AML-193 (cell line): ENCODE measurements at places on chromosomes 5 and 9.

DNA sequence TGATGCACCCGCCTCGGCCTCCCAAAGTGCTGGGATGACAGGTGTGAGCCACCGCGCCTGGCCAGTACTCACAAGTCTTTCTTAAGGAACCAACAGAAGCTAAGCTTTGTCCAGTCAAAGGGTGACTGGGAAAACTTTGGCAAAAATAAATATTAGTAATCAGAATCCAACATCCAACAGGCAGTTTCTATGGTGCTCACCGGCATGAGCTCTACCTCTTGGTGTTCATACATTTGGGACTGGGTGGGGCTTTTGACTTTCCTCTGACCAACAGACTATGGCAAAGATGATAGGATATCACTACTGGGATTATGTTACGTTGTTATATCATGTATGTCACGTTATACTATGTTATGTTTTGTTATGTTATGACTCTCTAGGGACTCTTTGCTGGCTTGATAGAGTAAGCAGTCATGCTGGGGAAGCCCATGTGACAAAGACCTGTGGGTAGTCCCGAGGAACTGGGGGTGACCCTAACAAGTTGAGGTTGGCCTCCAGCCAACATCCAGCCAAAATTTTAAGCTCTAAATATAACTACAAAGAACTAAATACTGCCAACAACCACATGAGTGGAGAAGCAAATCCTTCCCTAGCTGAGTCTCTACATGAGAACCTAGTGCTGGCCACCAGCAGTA is 6.0 kb downstream of the RASGEF1C start:
- DNase-seq, result no peak

DNA sequence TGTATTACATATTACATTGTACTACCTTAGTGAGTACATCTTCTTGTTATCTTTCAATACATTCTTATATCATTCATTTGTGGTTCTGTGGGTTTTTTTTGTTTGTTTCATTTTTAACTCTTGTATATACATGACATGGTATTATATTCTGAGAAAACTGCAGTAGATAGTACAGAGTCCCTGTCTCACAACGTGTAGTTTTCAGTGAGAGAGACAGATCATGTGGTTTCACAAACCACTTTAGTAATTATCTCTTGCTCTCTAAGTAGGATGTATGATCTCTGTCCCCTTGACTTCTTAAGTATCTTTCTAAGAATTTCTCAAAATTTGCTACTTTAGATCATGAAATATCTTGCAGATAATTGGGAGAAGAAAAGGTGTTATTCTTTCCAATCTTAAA is 745.9 kb upstream of the CDH9 start:
- DNase-seq, result no peak

- no peak for DNase-seq
These were observed 10.1 kb upstream of the SPATA24 start for GRCh38 chr5:139413963-139414362.

DNA sequence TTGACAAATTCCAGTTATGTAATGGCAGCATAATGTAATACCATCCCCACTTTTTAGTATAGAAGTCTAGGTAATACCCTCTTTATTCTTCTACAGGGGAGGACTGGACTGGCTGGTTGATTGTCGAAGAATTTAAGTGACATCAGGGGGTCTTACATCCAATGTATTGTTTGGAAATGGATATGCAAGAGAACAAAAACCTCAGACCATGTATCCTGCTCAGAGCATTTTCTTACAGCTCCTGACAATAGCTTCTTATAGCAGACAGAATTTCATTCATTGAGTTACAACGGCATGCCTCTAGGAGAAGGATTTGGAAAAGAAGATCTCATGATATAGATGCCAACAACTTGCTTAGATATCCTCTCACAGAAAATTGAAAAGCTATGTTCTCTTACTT is 2032.3 kb downstream of the EFNA5 start:
- no peak for DNase-seq

DNA sequence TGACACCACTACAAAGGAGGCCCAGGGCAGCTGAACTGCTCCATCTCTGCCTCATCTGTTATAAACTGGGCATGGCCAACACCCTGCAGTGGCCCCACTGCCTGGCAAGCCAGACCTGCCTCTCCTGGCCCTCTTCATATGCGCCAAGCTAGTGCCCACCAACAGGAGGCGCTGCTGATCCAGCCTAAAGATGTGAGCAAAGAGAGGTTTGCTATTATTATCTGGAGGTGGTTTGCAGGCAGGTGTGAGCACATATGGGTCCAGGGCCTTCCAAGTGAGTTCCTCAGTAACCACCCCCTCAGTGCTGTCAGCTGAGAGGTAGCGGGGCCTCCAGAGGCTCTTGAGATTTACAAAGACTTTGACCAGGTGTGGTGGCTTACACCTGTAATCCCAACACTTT is 232.2 kb downstream of the SYK start:
- DNase-seq, result peak; percentile 30

GRCh38 chr5:74028406-74028805 is 402.4 kb downstream of the ARHGEF28 start:
- no peak for DNase-seq

- no peak for DNase-seq
These were observed 66.8 kb downstream of the INSYN2B start for GRCh38 chr5:169913479-169913878.

DNA sequence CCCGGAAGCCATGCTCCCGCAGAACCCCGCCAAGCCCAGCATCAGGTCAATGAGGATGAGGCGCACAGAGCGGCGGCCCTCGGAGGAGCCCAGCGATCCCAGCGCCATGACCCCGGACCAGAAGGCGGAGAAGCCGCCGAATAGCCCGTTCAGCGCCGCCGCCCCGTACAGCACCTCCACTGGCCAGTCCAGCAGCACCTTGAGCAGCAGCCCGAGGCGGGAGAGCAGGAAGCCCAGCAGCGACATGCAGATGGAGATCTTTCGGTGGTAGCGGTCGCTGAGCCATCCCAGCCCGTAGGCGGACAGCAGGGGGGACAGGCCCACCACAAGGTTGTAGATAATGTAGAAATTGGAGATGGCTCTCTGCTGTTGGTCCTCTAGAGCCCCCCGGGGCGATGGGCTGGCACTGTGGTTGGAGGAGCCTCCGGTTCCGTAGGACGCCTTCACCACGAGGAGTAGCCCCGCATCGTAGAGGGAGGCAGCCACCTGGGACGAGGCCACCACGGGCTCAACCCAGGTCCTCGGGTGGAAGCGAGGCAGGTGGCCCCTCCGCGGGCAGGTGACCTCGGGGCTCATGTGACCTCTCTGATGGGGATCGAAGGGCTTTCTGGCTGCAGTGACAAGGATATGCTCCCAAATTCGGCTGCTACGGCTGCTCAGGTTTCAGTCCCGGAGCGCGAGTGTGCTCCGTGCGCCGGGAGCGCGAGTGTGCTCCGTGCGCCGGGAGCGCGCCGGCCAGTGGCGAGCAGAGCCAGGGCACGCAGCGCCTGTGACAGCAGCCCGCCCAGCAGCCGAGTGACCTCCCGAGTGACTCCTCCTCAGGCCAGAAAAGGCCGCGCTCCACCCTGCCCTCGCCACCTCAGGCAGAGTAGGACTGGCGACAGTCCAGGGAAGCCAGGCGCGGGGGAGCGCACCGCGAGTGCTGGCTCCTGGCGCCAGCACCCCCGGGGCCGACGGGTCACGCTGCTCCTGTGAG is at the start of gene SLC46A2:
SLC46A2 (minus strand) TSS at position 771 of the 976 bp plus-strand sequence; CDS start at position 576, 195 bp downstream.
- DNase-seq, result no peak

DNA sequence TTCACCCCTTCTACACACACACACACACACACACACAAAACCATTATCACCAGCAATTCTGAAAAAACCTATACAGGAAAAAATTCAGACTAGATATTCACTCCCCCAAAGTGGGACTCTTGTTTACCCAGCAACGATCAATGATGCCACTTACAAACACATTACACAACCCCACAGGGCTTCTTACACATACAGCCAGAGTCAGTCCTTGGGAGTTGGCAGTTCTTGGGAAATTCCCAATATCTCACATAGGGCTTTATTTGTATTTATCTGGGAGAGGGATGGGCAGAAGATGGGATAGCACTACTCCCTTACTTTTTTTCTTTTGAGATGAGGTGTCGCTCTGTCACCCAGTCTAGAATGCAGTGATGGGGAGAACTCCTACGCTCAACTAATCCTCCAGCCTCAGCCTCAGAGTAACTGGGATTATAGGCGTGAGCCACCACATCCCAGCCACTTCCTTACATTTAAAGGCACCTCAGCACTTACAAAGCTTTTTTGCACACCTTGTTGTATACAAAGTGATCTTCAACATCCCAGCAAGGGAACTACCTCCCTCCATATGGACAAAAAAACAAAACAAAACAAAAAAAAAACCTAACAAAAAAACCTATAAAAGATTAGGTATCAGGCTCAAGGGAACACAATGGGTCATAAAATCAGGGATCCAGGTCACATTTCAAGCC is 168.4 kb downstream of the TSSK1B start:
- DNase-seq, result no peak

DNA sequence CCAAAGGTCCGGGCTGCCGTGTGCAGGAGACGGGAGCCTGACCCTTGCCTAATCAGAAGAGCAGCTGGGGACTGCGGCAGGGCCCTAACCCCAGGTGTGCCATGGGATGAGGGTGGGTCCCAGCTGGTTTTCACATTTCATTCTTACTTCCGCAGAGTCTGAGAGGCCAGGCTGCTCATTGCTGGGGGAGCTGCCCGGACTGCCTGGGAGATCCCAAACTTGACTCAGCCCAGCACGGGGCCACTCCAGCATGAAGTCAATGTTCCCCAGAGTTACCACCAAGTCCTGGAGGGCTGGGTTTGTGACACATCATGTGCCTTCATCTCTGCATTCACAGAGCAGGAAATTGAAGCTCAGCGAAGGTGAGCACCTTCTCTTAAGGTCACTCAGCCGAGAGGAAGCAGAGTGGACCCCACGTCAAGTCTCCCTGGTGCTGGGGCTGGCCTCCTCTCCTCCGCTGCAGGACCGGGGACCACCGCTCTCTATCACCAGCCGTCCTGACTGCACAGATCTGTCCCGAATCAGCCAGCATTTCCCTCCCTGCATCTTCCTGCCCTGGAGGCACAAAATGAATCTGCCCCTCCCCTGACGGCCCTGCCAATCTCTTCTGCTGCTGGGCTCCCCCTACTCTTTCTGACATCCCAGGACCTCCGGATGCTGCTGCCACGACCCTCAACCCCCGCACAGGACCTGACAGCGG is 54.6 kb upstream of the PHYKPL start:
- DNase-seq, result no peak

GRCh38 chr9:125998837-125999503 is 251.8 kb downstream of the PBX3 start:
- no peak for DNase-seq
